Sciatic nerve (tissue), 2 donors: ENCODE measurements at places on chromosomes 6 and 20.
A peak's percentile ranks its signal among the peaks of the same experiment; 100 is the strongest.

DNA sequence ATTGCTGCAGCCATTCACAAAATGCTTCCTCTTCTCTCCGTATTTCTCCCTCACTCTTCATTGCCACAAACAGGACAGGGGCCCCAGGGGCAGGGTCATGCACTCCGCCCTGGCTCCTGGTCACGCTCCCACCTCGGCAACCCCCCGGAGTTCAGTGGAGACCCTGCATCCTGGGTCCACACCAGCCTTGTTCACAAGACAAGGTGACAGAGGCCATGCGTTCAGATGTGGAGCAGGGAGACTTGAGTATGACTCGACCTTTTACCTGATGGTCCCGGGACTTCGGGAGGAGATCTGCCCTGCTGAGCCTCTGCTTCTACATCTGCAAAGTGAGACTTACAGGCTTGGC, 49.4 kb downstream of the ANKRD60 start:
- DNase-seq = no peak

- no peak for DNase-seq
Measured at GRCh38 chr6:149701714-149702113, 16.2 kb downstream of the LATS1 start.

GRCh38 chr20:25055711-25056495, 2.0 kb downstream of the ACSS1 start:
- peak; percentile 42 for DNase-seq

- DNase-seq = no peak
Measured at GRCh38 chr6:157688275-157688959, 134.6 kb upstream of the SNX9 start.

GRCh38 chr6:163579880-163580295, 165.4 kb downstream of the QKI start:
- no peak for DNase-seq

GRCh38 chr6:111576291-111576690, 29.4 kb downstream of the TRAF3IP2 start:
- no peak for DNase-seq

DNA sequence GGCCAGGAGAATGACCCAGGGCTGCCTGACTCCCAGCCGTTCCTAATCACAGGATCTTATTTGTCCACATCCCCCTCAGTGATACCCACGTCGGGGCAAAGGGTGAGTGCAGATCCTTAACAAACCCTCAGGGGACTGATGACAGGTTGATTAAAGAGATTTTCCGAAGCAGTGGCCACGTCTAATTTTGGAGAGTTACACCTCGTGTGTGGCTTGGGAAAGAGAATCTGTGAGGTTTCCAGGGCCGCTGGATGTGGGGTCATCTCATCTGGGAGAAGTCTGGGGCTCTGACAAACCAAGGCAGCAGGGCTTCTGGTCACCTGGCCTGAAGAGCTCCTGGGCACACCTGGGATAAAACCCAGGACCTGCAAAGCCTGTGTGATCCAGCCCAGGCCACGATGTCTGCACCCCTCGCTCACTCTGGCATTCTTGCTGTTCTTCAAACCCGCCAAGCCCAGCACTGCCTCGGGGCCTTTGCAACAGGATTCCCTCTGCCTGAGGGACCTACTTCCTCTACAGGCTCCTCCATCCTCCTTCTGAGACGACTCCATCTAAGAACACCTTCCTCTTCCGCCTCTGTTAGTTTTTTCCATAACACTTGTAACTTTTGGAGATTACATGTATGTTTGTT, 4.7 kb downstream of the JPH2 start:
- no peak for DNase-seq

GRCh38 chr6:8108031-8108660, 5.8 kb upstream of the EEF1E1 start:
- no peak for DNase-seq

DNA sequence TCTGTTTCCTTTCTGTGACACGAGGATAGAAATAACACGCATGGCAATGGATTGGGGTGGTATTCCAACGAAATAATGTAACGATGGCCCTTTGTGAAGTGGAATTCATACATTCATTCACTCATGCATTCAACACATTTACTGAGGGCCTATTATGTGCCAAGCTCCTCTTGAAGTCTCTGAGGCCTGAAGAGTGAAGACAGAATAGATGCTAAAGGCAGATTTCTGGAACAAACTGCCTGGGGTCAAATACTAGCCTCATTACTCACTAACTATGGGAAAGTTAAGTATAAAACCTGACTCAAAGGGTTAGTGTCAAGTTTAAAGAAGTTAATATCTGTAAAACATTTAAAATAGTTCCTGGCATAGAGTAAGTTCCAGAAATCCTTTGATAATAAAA, 279.6 kb upstream of the SULF2 start:
- DNase-seq = no peak

DNA sequence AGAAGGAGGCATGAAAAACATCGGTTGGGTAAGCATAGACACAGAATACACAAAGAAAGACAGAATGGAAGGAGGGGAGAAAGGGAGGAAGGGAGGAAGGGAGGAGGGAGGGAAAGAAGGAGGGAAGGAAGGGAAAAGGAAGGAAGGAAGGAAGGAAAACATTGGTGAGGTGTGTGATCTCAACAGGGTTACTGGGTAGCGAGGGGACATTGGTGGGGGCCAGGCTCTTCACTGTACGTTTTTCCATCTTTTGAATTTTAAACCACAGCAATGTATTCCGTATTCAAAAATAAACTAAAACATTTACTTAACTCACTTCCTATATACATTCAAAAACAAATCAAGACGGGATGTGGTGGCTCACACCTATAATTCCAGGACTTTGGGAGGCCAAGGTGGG, 20.7 kb upstream of the BPIFA2 start:
- DNase-seq = no peak

GRCh38 chr6:130337534-130337933, 28.3 kb upstream of the TMEM200A start:
- no peak for DNase-seq

DNA sequence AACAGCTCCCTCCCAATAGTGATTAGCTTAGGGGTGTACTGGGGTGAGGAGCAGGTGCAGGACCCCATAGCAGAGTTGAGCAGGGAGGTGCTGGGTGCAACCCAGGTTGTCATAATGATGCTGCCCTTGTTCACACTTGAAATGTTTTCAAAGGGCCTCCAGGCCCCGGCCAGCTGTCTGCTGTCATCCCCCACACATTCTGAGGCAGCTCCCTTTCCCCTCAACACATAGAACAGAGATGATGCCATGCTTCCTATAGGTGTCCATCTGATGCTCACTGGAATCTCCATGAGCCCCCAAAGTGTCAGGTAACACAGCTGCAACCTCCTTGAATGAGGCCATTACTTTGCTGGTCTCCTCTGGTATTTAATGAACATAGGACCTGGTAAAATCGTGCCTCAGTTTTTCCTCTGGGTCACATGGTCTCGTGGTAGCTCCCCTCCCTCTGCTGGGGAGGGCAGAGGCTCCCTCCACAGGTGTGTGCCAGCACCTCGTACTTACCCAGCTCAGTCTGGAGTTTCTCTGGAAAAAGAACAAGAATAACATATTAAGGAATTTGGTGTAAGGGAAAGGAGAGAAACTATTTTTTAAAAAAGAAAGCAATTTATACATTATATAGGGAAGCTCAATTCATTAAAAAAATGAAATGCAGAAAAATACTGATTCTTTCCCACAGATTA, 5.6 kb downstream of the BTNL2 start:
- no peak for DNase-seq

DNA sequence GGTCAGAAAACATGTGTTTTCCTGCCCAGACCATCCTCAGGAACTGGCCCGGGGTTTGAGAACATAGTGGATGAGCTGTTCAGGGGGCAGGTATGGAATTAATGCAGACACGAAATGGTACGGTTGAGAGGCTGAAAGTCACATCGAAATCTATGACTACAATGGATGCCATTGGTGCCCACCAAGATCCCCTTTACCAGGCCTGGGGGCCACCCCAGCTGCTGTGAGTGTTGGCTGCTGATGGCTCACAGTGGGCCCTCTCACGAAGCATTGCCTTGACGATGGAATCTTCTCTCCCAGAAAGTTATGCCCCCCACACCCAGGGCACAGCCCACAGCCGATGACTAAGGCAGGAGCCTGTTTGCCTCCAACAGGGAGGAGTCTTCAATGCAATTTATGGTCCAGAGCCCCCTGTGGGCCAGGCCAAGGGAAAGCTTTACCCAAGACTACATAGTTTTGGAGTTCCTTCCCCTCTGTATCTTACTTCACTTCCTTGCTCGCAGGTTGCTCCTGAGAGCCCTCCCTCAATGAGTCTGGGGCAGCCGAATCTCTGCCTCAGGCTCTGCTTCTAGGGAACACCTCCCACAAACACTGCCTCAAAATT, 92.6 kb downstream of the BFSP1 start:
- DNase-seq = no peak

GRCh38 chr6:27531772-27532459, 59.0 kb upstream of the ZNF184 start:
- no peak for DNase-seq

- no peak for DNase-seq
Measured at GRCh38 chr6:156840606-156841005, 63.4 kb downstream of the ARID1B start.

DNA sequence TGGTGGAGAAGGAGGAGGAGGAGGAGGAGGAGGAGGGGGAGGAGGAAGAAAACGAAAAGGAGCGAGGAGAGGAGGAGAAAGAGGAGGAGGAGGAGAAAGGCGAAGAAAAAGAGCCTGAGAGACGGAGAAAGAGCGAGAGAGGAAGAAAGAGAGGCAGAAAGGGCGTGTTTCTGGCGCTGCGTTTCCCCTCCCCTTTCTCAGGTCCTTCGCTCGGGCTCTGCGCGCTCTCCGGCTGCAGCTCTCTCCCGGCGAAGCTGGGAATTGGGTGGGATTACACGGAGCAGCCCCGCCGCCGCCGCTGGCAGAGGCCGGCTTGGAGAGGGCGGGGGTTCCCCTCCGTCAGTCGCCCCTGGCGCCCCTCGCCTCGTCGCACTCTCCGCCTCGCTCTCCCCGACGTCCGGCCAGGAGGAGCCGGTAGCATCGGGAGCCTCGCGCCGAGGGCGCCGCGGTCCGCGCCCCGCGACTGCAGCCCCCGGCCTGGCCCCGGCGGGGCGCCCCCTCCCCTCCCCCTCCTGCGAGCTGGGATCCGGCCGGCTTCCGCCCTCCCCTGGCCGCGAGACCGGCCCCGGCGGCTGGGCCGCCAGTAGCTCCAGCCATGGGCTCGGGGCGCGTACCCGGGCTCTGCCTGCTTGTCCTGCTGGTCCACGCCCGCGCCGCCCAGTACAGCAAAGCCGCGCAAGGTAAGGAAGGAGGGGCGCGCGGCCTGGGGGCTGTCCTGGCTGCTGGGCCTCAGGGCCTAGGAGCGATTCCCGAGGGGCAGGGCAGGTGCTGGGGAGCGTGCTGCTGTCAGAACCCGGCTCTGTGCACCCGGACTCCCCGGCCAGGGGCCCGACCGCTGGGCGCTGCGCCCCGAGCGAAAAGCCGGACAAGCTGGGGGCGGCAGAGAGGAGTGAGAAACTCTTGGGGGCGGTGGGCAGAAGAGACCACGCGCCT, at the start of gene SCUBE3:
Gene SCUBE3, plus strand, starts transcription at position 133 of the 933 bp plus-strand sequence. Its CDS starts 463 bp downstream, at position 596.
- peak; percentile 60 for DNase-seq
